ENCODE measurements at places on chromosomes 1 and 21.

DNA sequence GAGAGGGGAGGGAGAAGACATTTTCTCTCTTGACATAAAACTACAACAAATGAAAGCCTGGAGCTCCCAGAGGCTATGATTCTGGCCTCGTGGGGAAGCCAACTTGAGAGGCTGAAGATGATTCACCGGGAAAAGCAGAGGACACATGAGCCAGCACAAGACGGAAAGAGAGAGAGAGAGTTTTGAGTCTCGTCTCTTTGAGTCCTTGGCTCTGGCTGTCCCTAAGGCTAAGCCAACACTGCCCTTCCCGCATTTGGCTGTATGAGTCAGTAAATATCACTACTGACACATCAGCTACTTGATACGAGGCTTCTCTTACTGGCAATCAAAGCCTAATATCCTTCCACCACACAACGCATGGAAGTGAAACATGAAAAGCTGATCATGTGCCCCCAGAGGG lies 95.5 kb downstream of the GRIK3 start:
- no peak for DNase-seq

GRCh38 chr1:153852170-153852569 lies 70.6 kb downstream of the GATAD2B start:
- no peak for DNase-seq

DNA sequence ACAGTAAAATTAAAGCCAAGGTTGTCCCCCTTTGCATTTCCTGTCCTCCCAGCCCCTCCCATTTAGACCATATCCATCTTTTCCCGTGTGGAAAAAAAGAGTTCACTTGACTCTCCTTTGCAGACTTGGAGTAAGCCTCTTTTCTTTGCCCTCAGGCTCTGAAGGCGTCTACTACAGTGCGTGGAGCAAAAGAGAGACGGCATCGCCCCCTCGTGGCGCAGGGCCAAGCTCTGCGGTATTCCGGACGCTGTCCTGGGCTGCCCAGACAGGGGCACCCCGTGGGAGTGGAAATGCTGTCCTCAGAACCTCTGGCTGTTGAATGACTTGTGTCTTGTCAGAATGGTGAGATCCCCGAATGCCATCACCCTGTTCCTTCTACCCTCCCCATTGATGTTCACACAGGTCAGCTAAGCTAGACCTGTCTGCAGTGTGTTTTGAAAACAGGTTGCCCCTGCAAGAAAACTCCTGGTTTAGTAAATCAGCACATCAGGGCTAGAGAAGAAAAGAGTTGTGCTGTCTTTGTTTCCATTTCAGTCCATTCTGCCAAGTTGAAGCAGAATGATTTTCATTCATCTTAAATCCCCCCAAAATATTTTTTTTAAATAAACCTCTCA lies 12.3 kb upstream of the GJA8 start:
- peak; percentile 50 for DNase-seq

DNA sequence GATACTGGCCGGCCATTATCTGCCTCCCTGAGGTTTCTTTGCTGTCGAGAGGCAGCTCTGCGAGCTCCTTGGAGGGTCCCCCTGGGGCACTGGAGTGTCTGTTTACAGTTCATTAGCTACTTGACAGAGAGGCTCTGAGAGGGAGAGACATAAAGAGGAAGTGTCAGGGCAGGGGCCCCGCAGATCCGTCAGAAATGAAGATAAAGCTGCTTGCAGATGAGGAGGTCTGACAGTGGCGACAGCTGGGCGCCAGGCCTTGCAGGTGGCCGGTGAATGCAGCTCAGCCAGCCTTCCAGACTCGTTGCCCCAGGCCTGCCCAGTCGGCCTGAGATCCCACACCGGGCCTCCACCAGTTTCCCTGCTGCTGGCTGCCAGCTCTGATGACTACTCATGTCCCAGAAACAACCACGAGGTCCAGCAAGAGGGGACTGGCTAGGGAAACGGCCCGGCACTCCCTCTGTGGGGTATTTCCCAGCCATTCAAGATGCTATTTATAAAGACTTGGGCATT lies 84.7 kb downstream of the DISP3 start:
- DNase-seq, result no peak

DNA sequence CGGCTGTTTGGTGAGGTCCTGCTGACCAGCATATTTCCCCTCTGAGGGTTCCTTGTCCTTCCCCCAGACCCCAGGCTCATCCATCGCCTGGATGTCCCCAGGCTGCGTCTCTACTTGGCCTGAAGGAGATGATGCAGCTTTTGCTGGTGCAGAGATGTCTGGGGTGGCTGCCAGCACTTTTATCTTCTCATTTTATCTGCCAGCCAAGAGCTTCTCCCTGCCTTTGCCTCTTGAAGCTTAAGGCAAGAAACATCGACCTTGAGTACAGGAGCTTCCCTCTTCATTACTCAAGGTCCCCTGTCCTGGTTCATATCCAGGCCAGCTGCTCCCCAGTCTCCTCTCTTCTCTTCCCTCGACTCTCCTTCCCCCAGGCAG lies 9.2 kb upstream of the H6PD start:
- DNase-seq, result no peak

- no peak for DNase-seq
These were observed 327.2 kb downstream of the MRPL39 start for GRCh38 chr21:25280061-25280460.

GRCh38 chr1:204461331-204462228 lies 33.0 kb downstream of the PIK3C2B start:
- no peak for DNase-seq

DNA sequence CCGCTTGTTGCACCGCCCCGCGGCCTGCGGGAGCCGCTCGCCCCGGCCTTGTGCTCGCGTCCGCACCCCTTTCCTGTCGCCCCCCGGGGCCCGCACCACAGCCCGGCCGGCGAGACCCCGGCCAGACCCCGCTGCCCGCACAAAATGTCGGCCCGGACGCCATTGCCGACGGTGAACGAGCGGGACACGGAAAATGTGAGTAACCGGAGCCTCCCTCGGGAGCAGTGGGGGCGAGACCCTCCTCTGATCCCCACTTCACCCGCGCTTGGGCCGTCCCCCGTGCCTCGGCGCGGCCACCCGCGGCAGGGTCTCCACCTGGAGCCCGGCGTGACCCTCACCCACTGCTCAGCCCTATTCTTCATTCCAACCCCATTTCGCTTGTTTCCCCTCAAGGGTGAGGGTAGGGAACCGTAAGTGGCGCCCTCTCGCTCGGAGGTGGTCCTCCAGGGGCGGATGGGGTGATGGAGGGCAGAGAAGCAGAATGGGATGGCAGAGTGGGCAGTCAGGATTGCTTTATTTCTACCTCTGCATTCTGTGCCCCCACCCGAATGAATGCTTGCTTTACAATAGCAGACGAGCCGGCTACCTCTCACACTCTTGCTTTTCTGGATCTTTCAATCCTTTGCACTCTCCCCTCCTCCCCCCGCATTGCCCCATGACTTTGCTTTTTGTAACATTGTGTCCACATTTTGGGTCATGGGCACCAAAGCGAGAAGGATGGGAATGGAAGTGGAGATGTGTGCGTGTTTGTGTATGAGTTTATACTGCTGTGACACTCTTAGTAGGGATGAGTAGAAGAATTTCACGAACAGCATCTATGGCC lies 954 bp downstream of the MARK1 start:
- no peak for DNase-seq

GRCh38 chr1:15707239-15707925 lies 23.3 kb downstream of the PLEKHM2 start:
- no peak for DNase-seq

- no peak for DNase-seq
These were observed 498.7 kb downstream of the AMY1C start for GRCh38 chr1:104248385-104248784.

GRCh38 chr1:231557898-231558707 lies 29.6 kb downstream of the TSNAX start:
- DNase-seq, result peak; percentile 15

DNA sequence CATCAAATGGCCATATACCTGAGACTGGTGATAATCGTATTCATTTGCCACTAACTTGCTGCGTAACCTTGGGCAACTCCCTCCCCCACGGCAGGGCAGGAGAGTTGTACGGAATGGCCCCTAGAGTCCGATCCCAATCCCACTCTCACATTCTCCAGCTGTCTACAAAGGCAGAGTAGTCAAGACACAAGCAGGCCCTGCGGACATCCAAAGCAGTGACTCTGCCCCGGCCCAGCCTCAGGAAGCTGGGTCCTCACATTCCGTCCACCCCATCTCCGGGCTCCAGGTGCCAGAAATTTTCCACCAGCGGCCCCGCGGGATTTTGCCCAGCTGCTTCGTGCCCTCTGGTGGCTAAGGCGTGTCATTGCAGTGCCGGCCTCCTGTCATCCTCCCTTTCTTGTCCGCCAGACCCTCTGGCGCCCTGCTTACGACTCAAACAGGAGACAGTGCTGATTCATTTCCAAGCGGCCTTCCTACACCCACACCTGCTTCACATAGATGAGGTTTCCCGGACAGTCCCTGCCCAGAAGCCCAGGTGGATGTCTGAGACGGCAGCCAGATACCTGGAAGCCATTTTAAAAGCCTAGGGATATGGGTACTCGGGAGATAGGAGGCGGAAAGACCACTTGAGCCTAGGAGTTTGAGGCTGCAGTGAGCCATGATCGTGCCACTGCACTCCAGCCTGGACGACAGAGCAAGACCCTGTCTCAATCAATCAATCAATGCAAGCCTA lies 2.9 kb upstream of the S100A2 start:
- DNase-seq, result peak; percentile 91

DNA sequence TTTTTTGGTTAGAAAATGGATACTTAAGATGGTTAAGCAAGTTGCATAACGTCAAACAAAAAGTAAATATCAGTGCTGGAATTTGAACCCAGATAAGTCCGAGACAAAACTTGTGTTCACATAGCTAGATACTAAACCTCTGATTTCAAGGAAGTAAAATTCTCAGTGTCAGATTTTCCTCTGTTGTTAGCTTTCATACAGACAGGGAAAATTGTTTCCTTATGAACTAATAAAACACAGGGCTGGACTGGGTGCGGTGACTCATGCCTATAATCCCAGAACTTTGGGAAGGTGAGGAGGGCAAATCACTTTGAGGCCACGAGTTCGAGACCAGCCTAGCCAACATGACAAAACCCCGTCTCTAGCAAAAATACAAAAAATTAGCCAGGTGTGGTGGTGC lies 51.3 kb downstream of the PCNX2 start:
- DNase-seq, result peak; percentile 93

DNA sequence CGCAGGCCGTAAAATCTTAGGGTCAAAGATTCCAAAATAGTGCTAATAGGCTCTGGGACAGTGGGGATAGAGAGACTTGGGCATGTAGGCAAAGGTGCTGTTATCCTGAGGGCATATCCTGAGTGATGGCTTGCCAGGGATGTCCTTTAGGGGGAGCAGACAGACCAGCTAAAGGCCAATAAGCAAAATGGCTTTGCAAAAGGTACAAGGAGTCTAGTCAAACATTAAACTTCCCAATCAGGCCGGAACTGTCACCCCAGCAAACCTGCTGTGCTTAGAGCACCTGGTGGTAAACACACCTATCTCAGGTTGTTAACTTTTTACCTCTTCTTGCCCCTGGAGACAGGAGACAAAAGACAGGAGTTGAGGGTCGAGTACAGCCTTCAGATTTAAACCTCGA lies 49.1 kb downstream of the TRABD2B start:
- DNase-seq, result no peak

GRCh38 chr1:180528868-180529470 lies 26.6 kb upstream of the ACBD6 start:
- DNase-seq, result no peak

DNA sequence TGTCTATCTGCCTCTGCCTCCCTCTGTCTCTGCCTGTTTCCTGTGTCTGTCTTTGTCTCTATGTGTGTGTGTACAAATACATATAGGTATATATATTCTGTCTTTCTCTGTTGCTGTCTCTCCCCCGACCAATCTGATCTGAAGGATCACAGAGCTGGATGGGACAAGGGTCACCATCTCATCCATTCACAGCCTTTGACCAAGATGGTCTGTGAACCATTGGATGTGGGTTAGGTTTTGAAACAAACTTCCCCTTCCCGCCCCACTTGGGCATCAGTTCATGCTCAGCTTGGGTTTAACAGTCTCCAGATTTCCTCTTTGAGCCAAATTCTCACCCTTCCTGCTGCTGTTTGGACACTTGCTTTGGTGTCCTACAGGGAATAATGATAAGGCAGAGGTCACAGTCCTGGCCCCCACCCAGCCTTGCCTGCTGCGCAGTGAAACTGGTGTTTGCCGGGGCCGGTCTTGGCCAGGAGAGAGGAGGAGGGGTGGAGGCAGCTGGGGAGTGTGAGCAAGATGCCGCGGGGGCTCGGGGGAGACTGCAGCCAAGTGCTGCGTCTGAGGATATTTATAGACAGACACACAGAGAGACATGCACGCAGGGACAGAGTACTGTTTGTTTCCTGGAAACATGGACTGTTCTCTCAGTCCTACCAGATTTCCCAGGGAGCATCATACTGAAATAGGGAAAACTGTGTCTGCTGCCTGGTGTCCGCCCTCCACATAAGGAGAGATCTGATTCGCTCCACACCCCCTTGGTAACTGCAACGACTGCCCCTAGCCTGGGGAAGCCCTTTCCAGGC lies 27.0 kb upstream of the BTG2 start:
- DNase-seq, result peak; percentile 78

GRCh38 chr21:43024439-43025136 lies 50.2 kb downstream of the PKNOX1 start:
- DNase-seq, result no peak

DNA sequence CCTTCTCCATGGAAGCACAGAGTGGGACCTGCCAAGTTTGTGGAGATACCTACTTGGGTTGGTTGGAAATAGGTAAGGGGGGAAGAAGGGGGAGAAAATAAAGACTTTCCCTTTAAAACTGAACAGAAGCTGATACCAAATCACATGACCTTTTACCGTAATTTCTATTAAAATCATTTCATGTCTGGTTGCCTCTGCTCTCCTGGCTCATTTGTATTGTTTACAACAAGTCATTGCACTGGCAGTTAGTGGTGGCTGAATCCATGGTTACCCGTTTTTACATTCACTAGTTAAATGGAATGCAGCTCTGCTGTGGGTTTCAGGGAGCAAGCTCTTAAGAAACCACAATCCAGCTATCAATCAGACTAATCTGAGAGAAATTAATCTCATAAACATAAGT lies 353.7 kb upstream of the ESRRG start:
- no peak for DNase-seq

- no peak for DNase-seq
These were observed 31.0 kb downstream of the SUSD4 start for GRCh38 chr1:223332997-223333396.

Data from fibroblast of villous mesenchyme (primary cell).